ENCODE measurements at places on chromosomes 5 and 9. TPM values are rescaled to one million over a fixed set of nuclear protein-coding genes. Genes with fewer than 3 reads are reported as not detected.

- peak; percentile 38 for DNase-seq
These were observed 183.8 kb downstream of the PJA2 start for GRCh38 chr5:109225716-109226625.

- no peak for DNase-seq
These were observed 21.6 kb upstream of the RXRA start for GRCh38 chr9:134304690-134305089.

- no peak for DNase-seq
These were observed 31.1 kb upstream of the PPP3R2 start for GRCh38 chr9:101625876-101626275.

The MAP1B gene
- polyA plus RNA-seq = 125 TPM

The TNFSF8 gene
- 0.57 TPM for polyA plus RNA-seq

The OR2V2 gene
- not detected for polyA plus RNA-seq
